Thoracic aorta endothelial cell (primary cell): ENCODE measurements at places on chromosomes 12 and 14. TPM values are rescaled to one million over a fixed set of nuclear protein-coding genes. Genes with fewer than 3 reads are reported as not detected.

The EID3 gene
- total RNA-seq = 35.5 and 38.6 TPM in 2 replicates

The MDM2 gene
- total RNA-seq = 555 and 909 TPM in 2 replicates

The UBR7 gene
- 38.0 and 44.4 TPM in 2 replicates for total RNA-seq

The IL22 gene
- total RNA-seq = not detected in 2 replicates

The KRT2 gene
- not detected in 2 replicates for total RNA-seq

The KRT75 gene
- total RNA-seq = not detected in 2 replicates

The SIX6 gene
- not detected in 2 replicates for total RNA-seq

The LBHD2 gene
- not detected in 2 replicates for total RNA-seq

The PIWIL1 gene
- not detected in 2 replicates for total RNA-seq

The PLCZ1 gene
- 0.27 TPM in 1 of 2 replicates, not detected in the other for total RNA-seq

The MORN3 gene
- 0.29 and 0.80 TPM in 2 replicates for total RNA-seq
